ENCODE measurements at places on chromosomes 12 and 14.

DNA sequence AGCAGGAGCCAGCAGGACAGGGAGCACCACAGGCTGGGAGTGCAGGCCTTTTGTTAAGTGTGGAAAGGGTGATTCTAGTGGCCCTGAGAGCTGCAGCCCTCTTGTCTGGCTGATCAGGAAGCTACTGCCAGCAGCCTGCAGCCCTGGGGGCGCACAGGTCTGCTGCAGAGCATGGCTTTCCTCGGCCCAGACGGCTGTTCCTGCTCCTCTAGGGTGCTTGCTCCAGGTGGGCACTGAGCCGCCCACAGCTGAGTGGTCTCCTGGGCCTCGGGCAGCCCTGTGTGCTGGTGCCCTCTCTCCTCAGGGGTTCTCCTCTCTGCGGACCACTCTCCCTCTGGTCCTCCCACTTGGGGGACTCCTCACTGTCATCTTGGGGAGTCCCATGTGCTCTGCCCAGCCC, 18.9 kb downstream of the CCDC88C start:
- DNase-seq: no peak

GRCh38 chr12:85626001-85626783, 210.0 kb downstream of the RASSF9 start:
- no peak for DNase-seq

GRCh38 chr12:68854554-68854953, 46.6 kb downstream of the MDM2 start:
- no peak for DNase-seq

DNA sequence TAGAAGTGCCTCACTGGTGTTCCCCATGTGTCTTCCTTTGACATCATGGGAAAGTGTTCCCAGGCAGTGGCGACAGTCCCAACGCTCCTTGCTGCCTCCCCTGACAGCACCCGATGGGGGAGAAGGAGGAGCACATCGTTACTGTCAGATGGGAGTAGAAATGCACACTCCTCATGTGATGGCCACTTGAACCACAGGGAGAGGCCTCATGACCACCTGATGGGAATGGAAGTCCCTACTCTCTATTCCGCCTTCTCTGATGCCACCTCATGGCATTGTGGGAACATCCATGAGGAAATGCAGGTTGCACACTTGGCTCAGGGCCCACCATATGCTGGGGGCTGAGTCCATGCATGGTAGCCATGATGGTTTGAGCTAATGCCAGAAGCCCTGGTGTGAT, 14.3 kb upstream of the CORO1C start:
- no peak for DNase-seq

DNA sequence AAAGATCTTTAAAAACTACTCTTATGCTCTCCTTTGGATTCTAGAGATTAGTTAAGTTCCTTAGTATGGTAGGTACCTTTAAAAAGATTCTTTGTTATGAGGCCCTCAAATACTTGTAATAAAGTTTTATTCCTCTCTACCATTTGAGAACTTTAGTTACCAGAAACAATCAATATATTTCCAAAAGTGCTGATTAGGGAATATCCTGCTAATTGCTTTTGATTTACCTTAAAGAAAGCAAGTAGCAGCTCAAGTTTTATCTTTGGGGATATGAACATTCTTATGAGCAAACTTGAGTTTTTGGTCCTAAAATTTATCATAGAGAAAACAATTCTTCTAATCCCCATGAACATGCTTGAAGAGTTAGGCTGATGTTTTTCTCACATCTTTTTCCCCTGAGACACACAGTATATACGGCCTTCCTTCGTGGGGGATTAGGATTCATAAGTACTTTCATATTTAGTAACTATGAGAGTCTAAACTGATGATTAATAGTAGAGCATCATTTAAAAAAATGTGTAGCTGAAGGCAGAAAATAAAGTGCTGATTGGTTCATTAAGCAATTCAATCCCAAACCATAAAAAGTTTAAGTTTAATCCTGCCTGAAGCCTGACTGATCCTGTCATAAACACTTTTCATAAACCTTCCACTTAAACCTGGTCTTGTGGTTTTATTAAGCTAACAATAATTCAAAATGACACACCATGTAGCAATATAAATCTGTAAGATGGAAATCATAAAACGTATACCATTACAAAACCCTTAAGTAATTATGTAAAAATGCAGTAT, 380.5 kb upstream of the FBXO33 start:
- DNase-seq: no peak

DNA sequence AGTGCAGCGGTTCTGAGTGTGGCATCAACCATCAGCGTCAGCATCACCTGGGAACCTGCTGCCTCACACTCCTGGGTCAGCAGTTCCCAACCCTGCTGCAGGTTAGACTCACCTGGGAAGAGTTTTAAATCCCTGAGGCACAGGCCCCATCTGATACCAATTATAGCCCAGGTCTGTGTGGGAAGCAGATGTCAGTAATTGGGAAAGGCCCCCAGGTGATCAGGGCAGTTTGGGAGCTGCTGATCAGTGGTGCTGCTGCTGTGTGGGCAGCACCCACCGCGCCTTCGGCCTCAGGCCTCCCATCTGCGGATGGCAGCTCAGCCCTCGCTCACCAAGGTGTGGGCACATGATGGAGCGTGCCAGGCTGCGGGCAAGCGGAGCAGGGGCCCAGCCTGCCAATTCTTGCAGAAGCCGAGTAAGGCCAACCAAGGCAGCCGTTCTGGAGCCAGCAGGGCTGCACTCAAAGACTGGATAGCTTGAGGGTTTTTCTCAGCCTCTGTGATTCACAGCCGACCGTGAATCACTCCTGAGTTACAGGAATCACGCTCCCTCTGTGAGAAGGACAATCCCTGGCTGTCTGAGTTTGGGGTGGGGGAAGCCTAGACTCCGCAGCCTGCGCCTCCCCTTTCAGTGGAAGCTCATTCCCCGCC, 155.6 kb upstream of the SFSWAP start:
- DNase-seq: no peak

GRCh38 chr14:78228702-78229327, 58.6 kb downstream of the NRXN3 start:
- DNase-seq: no peak
